ENCODE measurements at places on chromosomes 4 and X.

DNA sequence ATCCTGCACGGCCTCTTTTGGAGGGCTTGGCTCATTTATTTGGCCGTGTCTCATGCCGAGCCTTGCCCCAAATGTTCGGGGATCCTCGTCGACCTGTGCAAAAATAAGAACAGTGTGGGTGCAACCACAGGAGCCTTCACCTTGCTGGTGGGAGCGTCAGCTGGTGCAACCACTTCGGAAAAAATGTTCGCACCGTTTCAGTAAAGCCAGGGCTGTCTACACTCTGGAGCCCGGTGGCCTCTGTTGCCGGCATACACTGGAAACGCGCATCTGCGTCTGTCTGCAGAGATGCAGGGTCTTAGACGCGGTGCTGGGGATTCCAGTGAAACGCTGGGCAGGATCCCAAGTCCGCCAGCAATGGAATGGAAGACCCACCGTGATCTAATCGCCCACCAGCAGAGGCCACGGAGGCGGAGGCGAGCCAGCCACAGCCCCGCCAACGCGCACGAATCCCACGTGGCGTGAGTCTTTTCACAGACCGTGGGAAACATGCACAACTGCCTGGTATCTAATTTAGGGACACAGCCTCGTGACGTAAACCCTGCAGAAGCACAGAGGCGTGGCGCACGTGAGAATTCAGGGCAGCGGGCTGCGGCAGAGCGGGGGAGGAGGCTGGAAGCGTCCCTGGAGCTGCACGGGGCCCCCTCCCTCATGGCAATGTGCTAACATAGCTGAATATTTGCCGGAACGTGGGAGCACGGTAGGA lies 13.8 kb upstream of the MXD4 start:
- no peak for DNase-seq

DNA sequence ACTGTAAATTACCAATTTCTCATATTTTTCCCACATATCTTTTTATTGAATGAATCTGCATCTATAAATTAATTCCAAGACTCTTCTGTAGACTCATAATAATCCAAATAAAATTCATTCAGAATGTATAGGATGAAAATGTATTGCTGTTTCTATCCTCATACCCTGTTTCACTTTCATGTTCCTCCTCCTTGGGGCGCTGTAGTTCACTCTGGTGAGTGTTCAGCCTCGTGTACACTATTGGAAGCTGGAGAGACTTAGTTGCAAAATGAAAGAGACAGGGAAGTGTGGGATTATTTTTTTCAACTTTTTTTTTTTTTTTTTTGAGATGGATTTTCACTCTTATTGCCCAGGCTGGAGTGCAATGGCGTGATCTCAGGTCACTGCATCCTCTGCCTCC lies 296.1 kb downstream of the TLL1 start:
- DNase-seq = no peak

GRCh38 chr4:164428561-164428960 lies 325.4 kb upstream of the SMIM31 start:
- no peak for DNase-seq

- DNase-seq = no peak
Measured at GRCh38 chrX:13852001-13852695, 35.3 kb upstream of the GPM6B start.

- no peak for DNase-seq
Measured at GRCh38 chr4:20480165-20480947, 219.9 kb upstream of the PACRGL start.

DNA sequence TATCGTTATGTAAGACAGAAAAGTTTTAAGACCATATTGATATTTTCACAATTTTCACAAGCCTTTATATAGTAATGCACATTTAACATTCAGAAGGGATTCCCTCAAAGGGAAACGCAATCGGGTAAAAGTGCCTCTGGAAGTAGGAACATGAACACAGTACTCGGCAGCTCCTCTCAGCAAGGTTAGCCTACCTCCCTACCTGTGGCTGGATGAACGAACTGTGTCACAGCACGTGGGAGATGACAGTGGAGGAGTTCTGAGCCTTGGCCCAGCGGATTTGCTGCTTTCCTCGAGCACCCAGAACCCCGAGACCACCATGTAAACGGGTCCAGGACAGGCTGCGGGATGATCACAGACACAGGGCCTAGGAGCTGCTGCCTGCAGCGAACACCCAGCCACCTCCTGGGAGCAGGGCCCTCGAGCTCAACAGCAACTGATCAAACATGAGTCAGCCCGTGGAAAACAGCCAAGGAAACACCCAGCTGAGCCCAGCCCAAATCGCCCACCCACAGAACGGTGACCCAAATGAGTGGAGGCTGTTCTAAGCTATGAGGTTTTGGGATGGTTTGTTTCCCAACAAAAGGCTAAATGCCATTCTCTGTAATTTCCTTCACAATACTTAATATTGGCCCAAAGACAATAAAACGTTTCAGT lies 30.4 kb downstream of the FAT1 start:
- DNase-seq = no peak

- DNase-seq = no peak
Measured at GRCh38 chr4:171629737-171630136, 183.5 kb upstream of the GALNTL6 start.

- no peak for DNase-seq
Measured at GRCh38 chr4:89639395-89639794, 197.6 kb downstream of the SNCA start.

DNA sequence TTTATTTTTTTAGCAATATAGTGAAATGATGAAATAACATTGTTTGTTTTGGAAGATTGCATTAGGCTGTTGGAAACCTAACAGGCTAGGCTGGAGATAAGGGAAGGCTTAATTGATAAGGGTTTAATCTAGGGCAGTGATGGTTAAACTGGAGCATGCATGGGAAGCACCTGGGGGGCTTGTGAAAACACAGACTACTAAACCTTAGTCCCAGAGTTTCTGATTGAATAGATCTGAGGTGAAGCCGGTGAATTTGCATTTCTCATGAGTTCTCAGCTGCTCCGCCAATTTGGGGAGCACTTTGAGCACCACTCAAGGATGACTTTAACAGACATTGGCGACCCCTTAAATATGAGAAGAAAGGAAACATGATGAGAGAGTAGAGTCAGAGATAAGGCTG lies 11.5 kb downstream of the STK26 start:
- DNase-seq = no peak

- no peak for DNase-seq
Measured at GRCh38 chrX:19743386-19743785, 144.0 kb downstream of the SH3KBP1 start.

GRCh38 chr4:138400543-138400942 lies 158.4 kb upstream of the SLC7A11 start:
- no peak for DNase-seq

DNA sequence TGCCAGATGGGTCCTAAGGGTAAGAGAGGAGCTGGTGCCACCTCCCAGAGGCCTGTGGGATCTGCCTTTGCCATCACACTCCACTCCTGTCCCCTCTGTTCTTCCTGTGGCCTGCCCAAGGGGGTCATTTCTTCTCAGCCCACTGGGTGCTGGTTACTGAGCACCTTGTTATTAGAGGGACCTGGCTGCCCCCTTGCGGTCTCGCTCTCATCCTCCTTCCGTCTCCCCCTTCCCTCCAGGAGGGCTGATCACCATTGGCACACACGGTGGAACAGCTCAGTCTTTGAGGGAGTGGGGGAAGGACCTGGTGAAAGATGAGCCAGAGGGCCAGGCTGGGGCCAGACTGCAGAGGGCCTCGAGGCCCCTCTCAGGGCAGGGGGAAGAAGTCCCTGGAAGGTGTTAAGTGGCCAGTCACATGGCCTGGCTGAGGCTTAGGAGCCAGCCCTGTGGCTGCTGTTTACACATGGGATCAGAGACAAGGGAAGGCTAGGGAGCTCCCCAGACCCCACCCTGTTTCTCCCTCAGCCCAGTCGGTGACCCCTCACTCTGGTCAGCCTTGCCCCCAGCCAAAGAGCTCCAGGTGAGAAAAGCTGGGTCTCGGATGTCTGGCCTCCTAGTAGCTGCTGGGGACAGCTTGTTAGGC lies 68.1 kb downstream of the MTMR1 start:
- DNase-seq = no peak

Data from activated T-cell treated with anti-CD3 and anti-CD28 coated beads for 24 hours (primary cell).